ENCODE measurements at places on chromosomes 3 and 15.

GRCh38 chr3:66039590-66039887 lies 821 bp upstream of the MAGI1 start:
- no peak for DNase-seq

- DNase-seq: no peak
These were observed 258.7 kb upstream of the TGFBR2 start for GRCh38 chr3:30347679-30348216.

DNA sequence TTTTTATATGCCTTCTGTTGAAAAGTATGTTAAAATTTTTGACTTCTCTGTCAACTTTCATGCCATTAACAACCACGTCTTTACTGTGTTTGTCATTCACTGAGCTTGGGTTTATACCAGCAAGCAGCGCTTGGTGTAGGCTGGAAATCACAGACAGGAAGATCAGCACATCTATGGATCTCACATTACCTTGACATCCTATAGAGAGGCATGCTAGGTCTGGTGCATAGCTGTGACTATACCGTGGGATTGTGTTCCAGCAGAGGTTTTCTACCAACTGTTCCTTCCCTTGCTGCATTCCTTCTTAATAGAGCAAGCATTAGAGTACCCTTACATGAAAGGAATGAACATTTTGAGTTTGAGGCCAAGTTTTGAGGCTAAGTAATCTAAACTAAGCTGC lies 53.0 kb downstream of the DZIP3 start:
- DNase-seq: no peak

DNA sequence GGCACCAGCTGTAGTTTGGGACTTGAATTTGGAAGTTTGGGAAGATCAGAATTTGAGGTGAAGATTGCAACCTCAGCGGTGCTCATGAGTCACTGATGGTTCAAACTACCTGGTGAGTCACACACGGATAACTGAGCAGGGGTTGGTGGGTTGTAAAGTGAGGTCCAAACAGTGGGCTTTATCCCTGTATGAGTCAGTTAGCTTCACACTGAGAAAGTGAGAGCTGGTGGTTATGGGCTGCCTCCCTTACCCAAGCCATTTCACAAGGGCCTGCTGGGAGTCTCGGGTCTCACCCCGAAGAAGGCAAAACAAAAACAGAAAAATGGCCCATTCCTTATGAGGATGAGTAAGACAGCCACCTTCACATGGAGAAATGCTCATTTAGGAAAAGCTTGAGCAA lies 77.0 kb downstream of the ITGA11 start:
- DNase-seq: no peak

DNA sequence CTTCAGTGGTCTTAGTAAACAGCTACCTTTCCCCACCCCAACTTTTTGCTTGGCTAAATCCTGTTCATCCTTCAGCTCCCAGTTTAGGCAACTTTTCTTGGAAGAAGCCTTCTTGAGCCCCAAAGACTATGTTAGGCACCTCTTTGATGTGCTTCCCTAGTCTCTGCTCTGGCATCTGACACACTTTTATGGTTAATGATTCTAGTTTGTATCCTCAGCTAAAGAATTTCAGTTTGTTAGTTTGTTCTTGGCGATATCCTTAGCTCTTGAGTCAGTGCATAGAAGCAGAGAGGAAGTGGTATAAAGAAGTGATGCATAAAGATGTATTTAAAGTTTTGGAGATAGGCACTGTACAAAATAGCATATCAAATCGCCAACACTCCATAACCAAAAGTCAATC lies 168.4 kb downstream of the WDR72 start:
- no peak for DNase-seq

GRCh38 chr3:134656211-134656800 lies 5.5 kb upstream of the KY start:
- no peak for DNase-seq

DNA sequence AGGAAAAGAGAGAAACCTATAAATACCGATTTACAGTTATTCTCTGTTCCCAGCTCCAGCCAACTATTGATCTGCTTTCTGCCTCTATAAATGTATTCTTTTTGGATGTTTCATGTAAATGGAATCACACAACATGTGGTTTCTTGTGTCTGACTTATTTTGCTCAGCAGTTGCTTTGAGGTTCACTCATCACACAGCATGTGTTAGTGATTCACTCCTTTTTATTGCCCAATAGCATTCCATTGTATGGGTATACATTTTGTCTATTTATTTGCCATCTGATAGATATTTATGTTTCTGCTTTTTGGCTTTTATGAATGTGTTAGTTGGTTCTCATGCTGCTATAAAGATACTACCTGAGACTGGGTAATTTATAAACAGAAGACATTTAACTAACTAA lies 23.6 kb downstream of the CCR1 start:
- no peak for DNase-seq

DNA sequence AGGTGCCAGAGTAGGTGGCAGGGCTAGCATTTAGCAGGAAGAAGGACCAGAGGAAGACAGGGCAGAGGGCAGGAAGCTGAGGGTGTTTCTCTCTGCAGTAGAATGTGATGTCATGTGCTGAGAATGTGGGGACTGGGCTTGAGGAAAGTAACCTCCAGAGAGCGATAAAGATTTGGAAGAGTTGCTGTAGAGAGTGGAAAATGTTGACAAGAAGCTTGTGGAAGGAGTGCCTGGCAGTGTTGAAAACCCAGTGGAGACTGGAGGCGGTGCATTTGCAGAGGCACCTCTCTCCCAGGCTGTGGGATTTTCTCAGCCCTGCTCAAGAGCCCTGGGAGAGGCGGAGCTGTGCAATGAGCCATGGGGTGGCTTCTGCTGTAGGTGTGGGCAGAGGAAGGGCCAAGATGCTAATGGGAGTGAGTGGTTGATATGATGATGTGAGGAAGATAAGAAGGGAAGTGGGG lies 54.8 kb downstream of the MESD start:
- no peak for DNase-seq

DNA sequence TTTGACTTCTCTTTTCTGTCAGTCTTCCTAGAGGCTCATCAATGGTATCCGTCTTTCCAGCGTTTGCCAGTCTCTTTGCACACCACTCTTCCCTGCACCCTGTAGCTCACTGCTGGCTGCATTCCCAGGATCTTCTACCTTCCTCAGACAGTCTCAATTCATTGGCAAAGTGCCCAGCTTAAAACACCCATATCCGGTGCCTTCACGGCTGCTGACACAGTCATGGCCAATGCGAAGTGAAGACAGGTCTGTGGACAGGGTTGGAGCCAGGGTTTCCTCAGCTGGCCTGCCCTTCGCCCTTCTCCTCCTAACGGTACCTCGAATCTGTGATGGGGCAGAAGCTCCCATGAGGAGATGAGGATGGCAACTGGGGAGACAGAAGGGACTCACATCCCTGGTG lies 36.1 kb downstream of the PTH1R start:
- DNase-seq: no peak

DNA sequence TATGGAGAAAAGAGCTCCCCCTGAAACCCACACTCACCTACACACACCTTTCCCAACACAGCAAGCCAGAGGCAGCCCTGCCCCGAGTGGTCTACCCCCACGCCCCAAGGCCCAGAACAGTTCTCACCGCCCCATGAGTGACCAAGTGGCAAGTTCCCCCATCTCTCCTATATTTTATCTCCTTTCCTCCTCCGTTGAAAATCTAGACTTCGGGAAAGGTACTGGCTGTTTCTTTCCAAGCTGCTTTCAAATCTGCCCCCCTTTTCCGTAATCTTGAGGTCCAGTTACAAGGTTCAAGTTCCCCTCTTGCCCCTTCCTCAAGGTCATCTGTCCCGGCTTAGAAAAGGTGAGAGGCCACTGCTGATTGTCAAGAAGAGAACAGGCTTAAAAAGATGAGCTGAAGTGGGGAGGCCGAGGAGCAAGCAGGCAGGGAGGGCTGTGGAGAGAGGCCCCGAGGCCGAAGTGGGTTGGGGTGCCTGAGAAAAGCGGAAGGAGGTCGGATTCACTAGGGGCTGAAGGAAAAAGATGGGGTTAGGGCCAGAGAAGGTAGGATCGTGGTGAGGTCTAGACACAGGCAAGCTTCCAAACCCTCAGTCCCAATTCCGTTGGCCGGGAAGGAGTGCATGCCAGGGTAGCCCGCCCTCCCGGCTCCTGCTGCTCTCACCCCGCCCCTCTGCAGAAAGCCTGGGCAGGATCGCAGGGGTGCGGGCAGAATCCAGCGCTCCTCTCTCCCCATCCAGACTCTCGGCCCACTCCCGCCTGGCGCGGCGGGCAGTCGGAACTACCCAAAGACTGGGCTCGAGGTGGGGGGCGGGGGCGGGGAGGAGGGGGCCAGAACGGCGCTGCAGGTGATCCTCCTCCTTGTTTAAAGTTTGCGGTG lies 1.7 kb downstream of the SEMA5B start:
- DNase-seq: no peak

GRCh38 chr3:107911337-107912000 lies 179.4 kb downstream of the CD47 start:
- DNase-seq: peak; percentile 18

GRCh38 chr15:90264671-90265070 lies 801 bp upstream of the NGRN start:
- peak; percentile 35 for DNase-seq

- DNase-seq: no peak
These were observed 287.6 kb upstream of the STT3B start for GRCh38 chr3:31244929-31245817.

DNA sequence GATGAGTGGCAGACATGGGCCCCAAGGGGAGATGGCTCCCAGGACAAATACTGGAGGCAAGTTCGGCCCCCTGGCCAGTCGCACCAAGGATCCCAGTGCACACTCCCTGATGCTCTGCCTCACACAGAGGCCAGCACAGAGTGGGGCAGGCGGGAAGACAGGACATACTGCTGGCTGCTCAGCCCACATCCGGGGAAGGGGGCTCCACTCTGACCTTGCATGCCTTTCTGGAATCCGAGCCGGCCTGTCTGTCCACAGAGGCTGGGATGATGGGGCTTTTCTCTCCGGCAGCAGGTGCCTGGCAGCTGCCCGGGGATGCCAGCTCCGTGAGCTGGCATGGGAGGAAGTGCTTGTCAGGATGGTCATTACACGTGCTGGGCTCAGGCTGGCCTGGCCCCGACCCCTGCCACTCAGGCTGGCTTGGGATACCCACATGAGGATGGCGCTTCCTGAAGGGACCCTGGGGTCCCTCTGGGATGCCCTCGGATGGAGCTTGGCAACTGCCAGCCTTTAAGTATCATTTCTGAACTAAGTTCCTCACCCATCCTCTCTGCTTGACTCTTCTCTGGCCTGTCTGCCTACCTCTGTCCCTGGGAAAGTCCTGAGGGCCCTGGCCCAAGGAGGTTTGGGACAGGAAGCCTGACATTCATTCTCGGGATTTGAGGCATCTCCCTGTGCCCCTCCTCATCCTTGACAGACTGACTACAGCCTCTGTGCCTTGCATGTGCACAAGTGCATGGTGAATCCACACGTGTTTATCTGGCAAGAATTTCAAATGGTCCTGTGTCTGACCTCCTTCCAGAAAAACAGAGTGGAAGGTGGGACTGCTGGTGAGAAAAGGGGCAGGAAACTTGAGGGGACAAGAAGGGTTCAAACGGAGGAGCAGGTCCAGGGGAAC lies 46.5 kb downstream of the EXOG start:
- no peak for DNase-seq

GRCh38 chr3:159721324-159721723 lies 267.3 kb upstream of the IL12A start:
- DNase-seq: peak; percentile 2

GRCh38 chr3:77468626-77469020 lies 428.7 kb downstream of the ROBO2 start:
- no peak for DNase-seq

DNA sequence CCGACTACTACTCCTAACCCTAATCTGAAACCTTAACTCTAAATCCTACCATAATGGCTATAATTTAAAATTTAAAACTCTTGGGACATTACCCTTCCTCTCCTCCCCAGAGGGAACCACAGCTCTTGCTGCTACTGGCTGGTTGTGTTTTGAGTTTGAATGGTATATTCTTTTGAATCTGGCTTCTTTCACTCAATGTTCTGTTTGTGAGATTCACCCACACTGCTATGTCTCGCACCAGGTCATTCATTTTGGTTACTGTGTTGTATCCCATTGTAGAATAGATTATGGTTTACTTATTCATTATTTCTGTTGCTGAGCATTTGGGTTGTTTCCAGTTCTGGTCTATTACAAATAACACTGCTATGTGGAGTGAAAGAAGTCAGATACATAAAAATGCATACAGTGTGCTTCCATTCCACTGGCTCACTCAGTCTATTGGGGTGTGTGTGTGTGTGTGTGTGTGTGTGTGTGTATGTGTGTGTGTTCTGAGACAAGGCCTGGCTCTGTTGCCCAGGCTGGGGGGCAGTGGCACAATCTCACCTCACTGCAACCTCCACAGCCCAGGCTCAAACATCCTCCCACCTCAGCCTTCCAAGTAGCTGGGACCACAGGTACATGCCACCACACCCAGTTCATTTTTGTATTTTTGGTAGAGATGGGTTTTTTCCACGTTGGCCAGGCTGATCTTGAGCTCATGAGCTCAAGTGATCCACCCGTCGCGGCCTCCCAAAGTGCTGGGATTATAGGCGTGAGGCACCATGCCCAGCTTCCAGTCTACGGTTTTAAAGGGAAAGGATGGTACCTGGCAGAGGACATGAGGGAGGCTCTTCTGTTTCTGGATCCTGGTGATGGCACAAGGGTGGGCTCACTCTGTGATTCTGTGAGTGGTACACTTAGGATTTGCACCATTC lies 19.2 kb upstream of the SYNM start:
- DNase-seq: no peak

DNA sequence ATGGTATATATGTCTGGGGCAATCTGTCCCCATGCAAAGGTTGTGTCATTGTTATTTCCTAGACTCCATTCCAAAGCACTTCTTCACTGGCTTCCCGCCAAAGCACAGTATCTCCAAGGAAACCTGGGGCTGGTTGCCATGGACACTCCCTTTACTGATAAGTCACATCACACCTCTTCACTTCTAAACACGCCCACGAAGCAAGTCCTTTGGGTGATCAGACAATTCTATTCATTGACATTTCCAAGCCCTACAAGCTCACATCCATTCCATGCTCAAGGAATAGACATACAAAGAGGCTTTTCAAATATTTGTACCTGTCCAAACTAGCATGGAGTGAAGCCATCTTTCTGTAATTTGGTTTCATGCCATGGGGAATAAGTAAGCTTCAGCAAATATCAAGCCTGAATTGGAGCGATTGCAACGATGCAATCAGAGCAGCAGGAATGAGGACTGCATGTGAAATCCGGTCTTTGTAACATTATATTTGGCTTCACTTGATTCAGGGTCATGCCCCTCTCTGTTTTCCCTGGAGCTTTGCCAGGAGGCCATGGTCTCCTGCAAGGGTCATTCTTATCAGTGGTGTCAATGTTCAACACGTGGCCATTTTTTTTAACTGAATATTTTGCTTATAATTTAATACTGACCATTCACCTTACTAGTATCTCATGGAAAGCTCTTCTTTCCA lies 201.6 kb upstream of the TMC3 start:
- DNase-seq: no peak

DNA sequence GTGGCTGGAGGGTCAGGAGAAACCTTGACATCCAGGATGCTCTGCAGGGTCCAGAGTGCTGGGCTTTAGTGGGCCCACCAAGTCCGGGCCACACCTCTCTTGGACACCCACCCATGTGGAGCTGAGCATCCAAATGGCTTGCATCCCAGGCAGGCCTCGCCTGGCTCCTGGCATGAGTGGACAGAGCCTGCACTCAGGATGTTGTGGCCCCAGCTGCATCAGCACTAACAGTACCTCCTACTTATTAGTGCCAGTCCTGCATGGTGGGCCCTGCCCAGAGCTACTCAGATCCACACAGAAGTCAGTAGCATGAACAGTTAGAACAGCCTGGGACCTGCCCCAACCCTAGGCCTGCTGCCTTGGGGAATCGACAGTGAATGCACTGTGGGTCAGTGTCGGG lies 42.2 kb upstream of the MRPS22 start:
- no peak for DNase-seq

GRCh38 chr3:15932348-15933300 lies 134.8 kb upstream of the ANKRD28 start:
- no peak for DNase-seq

- no peak for DNase-seq
These were observed 675.5 kb downstream of the FHIT start for GRCh38 chr3:60575718-60576272.
